ENCODE measurements at places on chromosomes 1 and 21.

- DNase-seq: no peak
These were observed 18.9 kb upstream of the COL6A1 start for GRCh38 chr21:45962531-45963231.

DNA sequence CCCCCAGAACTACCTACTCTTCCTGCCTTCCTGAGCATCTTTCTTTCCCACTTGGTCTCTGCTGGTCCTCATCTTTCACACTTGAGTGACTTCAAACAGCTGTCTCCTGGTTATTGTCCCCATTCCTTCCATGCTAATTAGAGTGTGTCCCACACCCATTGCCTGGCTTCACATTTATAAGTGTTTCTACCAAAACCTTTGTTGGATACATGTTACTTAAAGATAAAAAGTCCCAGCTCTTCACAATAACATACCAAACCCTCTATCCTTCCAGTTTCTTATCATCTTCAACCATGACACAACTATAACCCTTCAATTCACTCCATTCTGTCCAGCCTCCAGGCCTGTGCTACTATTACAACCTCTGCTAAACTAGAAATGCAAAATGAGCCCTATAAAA lies 41.0 kb downstream of the VCAM1 start:
- DNase-seq: no peak

GRCh38 chr1:212623603-212624002 lies 15.0 kb downstream of the ATF3 start:
- no peak for DNase-seq

DNA sequence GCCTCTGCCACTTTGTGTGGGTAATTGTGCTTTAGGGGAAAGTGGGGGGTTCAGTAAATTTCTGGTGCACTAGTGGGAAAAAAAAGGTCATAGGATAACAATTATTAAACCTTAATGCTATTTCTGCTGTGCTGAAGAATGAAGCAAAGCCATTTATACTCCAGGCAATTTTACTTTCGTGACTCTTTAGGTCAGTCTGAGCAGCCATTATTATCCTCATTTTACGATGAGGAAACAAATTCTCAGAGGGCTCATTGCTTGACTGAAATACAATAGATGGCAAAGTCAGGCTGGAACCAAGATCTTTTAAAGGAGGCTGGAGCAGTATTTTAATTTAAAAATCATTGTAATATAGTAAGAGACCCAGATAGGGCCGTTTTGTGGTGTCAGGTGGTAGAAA lies 248.0 kb downstream of the GREM2 start:
- no peak for DNase-seq

- DNase-seq: no peak
These were observed 34.6 kb upstream of the FHAD1 start for GRCh38 chr1:15212216-15212953.

DNA sequence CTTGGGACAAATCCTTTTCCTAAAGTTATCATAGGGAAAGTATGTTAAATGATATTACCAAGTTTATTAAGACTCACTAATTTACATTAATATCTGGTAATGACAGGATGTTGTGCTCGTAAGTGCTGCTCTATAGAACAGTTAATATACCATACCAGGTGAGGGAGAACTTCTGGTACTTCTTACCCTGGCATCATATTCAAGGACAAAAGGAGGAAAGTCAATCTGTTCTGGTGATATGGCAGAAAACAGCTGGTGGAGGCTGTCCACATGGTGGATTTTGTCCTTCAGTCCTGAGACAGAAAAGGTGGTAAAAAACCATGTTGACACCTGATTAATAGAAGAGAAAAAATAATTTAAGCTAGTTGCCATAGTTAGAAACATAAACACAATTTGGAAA lies 51.6 kb downstream of the GDAP2 start:
- DNase-seq: no peak

DNA sequence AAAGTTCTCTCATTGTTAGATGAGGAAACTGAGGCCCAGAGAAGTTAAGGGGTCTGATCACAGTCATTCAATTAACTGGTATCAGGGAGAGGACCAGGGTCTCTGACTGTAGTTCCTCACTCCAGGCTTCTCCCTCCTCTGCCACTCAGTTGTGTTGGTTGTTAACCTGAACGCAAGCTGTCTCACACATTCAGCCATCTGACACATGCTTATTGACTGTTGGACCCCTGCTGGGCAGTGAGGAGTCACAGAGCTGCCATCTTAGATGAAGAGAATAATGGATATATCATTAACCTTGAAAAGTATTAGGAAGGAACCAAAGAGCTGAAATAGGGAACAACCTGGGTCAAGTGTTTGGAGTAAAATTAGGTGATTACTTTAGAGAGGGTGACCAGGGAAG lies 194.8 kb downstream of the ZZZ3 start:
- no peak for DNase-seq

- DNase-seq: no peak
These were observed 14.3 kb downstream of the KPNA6 start for GRCh38 chr1:32122151-32122550.

DNA sequence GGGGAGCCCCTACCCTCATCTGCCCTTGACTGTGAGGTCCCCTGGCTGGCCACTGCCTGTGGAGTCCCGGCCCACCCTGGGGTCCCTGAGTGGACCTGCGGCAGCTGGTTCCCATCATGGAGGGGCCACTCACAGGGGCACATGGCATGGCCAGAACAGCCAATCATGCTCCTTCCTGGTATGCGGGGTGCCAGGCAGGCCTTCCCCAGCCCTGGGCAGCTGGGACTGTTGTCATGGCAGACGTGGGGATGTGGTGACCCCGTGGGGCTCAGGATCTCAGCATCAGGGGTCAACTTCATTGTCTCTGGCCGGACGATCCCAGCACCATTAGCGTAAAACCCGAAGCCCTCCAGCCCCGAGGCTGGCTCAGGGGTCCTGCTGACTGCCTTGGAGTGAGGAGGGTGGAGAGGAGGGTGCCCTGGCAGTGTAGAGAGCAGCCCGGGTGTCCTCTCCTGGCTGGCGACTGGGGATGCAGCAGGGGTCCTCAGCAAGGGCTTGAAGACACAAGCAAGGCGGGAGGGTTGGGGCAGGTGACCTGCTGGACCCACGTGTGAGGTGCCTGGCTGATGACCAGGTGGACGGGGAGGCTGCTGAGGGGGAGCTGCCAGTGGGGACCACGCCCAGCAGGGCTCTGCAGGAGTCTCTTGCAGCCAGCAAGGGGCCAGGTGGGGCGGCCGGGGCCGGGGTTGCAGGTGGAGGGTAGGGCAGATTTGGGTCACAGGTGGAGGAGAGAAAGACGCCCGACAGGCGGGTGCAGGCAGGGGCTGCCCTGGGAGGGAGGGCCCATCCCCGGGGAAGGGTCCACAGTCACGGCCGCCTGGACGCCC lies 45.1 kb downstream of the TRIM11 start:
- no peak for DNase-seq

DNA sequence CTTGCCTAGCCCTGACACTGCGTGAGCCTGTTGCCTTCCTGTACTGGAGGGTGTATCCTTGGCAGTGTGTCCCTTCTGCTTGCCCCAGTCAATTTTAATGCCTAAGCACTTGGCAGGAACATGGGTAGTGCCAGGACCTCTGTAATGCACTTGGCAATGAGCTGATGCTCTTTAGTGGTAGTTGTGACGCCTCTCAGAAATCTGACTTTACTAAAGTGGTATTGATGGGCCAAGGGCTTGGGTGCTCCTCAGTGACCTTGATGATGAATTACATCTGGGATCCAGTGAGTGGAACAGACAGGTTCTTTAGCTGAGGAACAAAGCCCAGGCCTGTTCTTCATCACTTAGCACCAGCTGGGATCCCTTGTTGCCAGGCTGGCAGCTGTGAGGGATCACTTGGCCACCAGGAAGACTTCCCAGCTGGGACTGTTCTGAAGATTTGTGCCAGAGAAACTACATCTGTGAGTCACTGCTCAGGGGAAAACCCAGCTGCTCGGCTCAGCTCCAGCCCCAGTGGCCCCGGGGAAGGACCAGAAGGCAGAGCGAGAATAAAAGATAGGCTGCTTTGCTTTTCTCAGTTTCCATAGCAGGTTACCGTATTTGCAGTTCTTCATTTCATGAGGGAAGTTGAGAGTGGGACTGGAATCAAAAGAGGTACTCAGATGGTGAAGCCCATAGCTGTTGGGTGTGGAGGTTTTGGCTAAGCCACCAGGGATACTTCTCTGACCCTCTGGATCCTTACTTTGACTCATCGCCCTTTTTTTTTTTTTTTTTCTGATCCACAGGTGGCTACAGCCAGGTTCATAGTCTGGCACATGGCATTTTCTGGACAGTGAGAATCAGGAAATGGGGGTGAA lies 28.5 kb upstream of the KCNA2 start:
- DNase-seq: peak; percentile 27

GRCh38 chr1:2560299-2561073 lies 4.3 kb downstream of the TNFRSF14 start:
- DNase-seq: no peak

DNA sequence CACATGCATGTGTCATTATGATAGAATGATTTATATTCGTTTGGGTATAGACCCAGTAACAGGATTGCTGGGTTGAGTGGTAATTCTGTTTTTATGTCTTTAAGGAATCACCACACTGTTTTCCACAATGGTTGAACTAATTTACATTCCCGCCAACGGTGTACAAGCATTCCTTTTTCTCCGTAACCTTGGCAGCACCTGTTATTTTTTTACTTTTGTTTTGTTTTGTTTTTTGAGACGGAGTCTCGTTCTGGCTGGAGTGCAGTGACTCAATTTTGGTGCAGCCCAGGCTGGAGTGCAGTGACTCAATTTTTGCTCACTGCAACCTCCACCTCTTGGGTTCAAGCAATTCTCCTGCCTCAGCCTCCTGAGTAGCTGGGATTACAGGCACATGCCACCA lies 8.5 kb upstream of the S100B start:
- no peak for DNase-seq
